Astrocyte (in vitro differentiated cells and primary cell): ENCODE measurements at places on chromosomes 5 and 9.
A peak's percentile ranks its signal among the peaks of the same experiment; 100 is the strongest.

DNA sequence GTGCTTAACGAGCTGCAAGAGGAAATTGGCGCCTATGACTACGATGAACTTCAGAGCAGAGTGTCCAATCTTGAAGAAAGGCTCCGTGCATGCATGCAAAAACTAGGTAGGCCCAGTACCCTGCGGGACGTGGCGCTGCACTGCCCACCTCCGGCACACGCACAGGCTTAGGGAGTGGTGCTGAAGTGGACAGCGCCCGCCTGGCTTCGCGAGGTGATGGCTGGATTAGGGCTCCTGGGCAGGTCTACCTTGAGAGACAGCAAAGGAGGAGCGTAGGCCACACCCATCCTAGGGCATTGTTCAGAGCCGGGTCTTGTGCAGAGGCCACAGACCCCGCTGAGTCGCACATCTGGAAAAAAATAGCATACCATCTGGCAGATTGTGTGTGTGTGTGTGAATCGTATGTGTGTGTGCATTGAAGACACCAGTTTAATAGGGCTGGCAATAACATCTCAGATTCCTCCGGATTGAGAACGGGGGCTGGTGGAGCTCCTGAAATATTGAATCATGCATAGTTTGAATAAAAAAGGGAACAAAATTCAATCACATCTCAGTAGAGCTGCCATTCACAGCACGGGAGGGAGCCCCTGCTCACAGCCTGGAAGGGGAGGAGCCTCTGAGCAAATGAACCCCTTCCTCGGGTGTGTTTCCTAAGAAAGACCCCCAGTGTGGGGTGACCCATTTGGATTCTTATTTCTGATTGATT is 11.1 kb downstream of the OLFM1 start:
- DNase-seq: no peak

DNA sequence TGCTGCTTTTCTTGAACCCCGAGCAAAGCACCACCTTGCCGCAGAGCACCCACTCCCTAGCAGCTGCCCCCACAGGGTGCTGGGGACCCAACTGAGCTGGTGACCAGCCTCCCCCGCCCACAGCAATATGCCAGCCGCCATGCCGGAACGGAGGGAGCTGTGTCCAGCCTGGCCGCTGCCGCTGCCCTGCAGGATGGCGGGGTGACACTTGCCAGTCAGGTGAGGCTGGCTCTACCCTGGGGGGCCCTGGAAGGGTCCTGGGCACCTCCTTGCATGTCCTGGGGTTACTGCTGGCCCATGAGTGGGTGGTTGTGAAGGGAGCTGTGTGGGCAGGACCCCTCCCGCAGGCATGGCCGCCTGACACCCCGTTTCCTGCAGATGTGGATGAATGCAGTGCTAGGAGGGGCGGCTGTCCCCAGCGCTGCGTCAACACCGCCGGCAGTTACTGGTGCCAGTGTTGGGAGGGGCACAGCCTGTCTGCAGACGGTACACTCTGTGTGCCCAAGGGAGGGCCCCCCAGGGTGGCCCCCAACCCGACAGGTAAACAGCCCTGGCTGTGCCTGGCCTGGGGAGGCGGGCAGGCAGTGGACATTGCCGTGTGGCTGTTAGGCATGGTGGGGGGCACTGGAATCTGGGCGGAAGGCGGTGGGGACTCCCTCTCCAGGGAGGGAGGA is 7.2 kb downstream of the EGFL7 start:
- no peak for DNase-seq

DNA sequence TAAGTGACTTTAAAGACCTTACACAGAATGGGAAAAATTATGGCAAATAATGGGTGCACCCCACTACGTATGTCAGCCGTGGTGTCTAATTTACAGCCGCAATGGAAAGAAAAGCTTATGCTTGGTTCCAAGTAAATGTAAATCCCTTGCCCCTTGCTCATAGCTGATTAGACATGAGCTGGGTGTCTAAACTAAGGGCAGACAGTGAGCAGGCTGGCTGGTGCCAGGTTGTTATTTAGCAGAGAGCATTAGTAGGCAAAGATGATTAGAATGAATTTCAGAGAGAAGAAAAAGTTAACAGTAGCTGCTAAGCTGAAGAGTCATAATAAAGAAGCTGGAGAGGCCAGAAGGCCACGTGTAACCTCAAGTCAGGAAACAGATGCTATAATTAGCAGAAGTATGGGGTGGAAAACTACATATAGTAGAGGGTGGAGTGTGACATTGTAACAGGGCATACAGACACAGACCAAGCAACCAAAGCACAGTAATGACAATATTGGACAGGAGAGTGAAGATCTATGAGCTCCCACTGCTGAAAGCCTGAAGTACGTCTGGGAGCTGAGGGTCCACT is 257.7 kb downstream of the MCTP1 start:
- no peak for DNase-seq

GRCh38 chr5:134582941-134583340 is 49.7 kb downstream of the SAR1B start:
- DNase-seq: no peak

GRCh38 chr5:141532726-141533125 is 43.8 kb downstream of the PCDHGC5 start:
- no peak for DNase-seq

DNA sequence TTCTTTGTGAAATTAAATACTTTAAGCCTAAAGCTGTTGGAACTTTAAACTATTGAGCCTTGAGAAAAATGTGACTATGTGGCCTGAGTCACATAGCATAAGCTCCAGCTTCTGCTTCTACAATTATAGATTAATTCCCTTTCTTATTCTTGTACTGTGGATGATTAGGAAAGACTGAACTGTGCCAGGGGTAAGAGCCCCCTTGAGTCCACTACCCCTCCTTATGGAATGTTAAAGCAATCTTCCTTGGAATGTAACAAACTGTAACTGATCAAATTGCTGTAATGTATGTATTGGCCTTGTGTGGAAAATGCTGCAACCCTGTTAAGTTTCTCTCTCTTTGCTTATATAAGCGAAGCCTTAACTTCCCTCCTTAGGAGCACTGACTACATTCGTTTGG is 273.2 kb downstream of the FAM170A start:
- no peak for DNase-seq

DNA sequence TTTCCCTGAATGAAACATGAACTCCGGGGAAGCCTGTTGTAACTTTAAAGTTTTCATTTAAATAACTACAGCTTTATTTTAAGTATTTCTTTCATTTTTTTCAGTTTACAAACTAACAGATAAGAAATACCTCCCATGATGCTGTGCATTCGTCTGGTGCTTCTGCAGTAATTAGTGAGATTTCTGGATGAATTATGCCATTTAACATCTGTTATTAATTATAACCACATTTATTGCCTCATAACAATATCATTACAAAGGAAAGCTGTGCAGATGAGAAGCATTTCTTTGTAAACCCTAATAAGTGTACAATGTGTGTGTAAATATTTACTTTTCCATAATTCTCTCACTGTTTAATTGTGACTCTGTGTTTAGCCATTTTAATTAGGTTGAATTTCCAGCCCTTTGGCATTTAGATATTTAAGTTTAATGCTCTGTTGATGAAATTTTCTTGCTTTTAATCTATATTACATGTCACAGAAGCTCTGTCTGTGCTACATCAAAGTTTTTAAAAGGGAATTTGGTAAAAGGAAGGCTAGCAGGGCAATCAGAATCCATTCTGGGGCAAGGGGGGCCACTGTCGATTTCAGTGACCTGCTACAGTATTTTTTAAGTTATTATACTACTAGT is 418.0 kb downstream of the SPATA31D1 start:
- no peak for DNase-seq

GRCh38 chr9:130142641-130143040 is 29.6 kb upstream of the NCS1 start:
- DNase-seq: no peak

DNA sequence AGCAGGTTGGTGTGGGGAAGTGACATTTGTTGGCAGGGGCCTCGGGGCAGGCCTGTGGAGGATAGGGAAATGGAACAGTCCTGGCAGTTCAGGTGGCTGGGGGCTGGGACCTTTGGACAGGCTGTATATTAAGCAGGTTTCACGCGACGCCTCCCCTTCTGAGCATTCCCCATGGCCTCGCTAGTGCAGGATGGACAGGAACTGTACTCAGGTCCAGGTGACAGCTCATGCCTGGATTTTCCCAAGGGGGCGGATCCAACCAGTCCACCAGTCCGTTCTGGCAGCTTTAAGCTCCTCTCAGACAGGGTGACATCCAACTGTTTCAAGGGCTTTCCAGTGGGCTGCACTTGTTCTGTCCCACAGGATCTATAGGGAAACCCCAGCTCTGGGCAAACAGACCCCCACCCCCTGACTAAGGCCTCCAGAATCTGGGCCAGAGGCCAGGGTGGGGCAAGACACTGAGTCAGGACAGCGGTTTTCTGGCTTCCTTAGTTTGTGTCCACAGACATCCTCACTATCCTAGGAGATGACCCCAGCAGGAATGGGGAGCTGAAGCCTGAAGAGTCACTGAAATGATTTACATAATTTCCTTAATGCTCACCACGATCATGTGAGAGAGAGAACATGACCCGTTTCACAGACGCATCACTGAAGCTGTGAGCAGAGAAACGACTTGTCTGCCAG is 20.9 kb downstream of the CSF2 start:
- DNase-seq: peak; percentile 98

- no peak for DNase-seq
Observed at GRCh38 chr5:179379321-179379890, 34.1 kb upstream of the ADAMTS2 start.
